ENCODE measurements at places on chromosomes 4 and X.

- no peak for DNase-seq
Observed at GRCh38 chr4:13524504-13525243, 19.6 kb downstream of the NKX3-2 start.

- DNase-seq = no peak
Observed at GRCh38 chr4:131063878-131064277, 1967.9 kb downstream of the C4orf33 start.

- no peak for DNase-seq
Observed at GRCh38 chr4:18869166-18869565, 847.6 kb upstream of the LCORL start.

GRCh38 chr4:71752383-71753042, 31.4 kb downstream of the GC start:
- no peak for DNase-seq

DNA sequence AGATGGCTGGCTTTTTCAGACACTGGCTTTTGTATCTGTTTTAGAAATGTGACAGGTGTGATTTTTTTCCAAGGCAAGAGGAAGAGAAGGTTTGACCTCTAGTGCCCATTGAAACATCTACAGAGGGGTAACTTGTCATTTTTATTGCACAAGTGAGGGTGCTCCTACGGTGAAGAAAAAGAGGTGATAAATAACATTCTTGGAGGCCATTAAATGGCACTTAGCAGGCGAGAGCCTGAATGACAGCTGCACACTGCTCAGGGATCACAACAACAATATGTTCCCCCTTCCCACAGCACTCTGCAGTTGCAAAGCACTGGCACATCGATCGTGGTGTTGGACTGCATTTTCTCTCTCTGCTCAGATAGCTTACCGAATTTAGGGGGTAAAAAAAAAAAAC, 22.9 kb downstream of the FAM184B start:
- DNase-seq = no peak

DNA sequence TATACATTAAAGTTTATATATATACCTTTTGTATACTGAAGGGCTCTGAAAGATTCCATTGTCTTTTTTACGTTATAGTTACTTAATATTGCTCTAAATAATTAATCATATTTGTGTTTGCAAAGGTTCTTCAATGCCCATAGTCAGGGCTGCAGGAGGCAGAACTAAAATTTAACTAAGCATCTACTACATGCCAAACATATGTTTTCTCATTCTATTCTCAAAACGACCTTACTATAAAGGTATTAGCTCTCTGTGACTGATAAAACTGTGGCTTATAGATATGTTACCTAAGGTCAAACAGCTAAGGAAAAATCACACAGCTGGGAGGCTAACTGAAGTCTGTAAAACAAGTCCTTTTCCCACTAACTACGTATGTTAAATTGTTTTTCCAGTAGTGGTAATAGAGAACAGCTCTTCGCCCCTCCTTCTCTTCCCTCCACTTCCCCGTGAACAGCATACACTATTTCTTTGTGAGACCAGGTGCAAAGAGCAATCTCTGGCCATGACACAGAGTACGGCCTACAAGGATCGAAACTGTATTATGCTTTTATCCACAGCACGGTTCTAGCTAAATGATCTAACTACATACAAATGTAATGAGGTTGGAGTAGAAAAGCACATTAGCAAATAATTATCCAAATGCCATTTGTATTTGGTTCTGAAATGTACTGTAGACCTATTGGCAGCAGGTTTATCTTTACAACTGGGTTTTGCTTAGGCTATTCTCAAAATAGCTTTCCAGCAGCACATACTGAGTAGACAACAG, 1.7 kb downstream of the CNOT6L start:
- DNase-seq = no peak

GRCh38 chr4:102759831-102760644, 730 bp downstream of the MANBA start:
- DNase-seq = no peak

DNA sequence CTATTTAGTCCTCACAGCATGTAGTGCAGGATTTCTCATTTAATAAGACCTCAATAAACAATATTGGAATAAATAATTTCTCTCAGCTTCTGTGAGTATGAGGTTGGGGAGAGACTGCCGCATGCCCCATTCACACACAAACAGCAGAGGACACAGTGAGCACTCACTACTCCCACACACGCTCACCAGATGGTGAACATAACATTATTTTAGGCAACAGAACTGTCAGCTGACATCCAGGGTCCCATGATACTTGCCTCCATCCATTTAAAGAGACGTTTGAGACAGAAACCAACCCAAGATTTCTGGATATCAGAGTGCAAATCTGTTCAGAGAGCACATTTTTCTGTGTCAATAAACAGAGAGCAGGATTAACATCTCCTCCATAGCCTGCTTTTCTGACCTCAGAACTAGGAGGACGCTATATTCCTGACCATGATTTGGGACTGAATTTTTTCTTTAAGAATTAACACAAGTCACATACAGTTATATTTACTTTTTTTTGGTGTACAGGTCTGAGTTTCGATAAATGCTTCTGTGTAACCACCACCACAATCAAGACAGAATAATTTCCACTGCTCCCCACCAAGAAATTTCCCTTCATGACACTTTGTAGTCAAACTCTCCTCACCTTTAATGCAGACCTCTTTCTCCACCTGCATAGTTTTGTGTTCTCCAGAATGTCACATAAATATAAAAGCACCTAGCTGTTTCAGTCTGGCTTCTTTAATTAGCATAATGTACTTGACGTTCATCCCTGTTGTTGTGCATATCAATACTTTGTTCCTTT, 16.7 kb downstream of the GPRIN3 start:
- DNase-seq = no peak

DNA sequence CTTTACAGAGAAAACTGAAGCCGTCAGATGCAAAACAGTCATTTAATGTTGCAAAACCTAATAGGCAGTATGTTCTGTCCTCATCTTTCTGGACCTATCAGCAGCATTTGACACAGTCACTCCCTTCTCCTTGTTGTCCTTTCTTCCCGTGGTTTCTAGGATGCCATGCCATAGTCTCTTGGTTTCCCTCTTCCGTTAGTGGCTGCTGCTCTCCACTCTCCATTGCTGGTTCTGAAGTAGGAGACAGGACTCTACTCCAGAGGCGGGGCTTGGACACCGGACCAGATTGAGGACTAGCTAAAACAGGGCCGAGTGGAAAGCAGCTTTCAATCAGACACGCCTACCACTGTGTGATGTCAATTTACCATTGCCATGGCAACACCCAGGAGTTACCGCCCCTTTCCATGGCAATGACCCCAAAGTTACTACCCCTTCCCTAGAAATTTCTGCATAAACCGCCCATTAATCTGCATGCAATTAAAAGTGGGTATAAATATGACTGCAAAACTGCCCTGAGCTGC, 88.8 kb upstream of the CCDC160 start:
- DNase-seq = no peak

GRCh38 chrX:82218361-82218760, 1016.5 kb downstream of the SH3BGRL start:
- DNase-seq = no peak

DNA sequence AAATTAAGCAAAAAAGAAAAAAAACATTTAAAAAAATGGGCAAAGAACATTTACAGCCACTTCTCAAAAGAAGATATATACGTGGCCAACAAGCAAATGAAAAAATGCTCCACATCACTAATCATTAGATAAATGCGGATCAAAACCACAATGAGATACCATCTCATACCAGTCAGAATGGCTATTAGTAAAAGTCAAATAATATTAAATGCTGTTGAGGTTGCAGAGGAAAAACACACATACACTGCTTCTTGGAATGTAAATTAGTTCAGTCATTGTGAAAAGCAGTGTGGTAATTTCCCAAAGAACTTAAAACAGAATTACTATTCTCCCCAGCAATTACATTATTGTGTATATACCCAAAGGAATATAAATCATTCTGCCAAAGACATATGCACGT, 1189.0 kb downstream of the PCDH18 start:
- no peak for DNase-seq

DNA sequence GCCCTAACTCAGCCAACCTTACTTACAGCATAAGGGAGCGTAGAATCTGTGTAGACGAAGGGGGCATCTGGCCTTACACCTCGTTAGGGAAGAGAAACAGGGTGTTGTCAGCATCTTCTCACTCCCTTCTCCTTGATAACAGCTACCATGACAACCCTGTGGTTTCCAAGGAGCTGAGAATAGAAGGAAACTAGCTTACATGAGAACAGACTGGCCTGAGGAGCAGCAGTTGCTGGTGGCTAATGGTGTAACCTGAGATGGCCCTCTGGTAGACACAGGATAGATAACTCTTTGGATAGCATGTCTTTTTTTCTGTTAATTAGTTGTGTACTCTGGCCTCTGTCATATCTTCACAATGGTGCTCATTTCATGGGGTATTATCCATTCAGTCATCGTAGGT, 14.6 kb downstream of the PLP1 start:
- DNase-seq = no peak

GRCh38 chr4:26931966-26932365, 71.3 kb downstream of the STIM2 start:
- no peak for DNase-seq

DNA sequence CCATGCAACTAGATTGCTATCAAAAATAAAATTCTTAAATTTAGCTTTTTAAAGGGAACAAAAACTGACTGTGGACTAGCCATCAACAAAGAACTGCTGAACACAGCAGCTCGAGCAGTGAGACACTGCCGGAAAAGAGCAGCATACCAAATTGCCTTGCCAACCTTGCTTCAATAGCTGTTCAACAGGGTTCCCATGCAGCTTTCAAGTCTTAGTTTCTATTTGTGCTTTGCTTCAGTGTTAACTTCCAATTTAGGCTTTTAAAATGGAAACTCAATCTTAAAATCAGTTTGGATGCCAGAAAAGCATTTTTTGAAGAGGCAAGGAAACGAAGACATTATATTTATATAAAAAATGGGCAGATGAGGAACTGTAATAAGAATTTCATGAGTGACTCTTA, 463.4 kb upstream of the MAGEB18 start:
- DNase-seq = no peak

DNA sequence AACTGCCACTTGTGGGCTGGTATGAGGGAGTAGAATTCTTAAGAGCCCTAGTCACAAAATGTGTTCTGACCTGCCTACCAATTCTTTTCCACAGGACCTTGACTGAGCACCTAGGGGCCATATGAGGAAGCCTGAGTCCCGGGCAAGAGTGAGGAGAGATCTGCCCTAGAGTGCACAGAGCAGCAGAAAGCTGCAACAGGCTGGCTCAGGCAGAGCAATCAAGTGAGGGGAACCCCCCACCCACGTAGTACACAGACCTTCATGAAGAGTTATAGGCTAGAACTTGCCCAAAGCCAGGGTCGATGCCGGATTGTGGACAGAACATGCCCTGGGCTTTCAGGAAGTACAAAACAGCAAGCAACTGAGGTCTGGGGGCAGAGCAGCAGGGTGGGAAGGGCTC, 117.0 kb downstream of the SPOCK3 start:
- no peak for DNase-seq

GRCh38 chr4:158724637-158725036, 1.4 kb upstream of the PPID start:
- DNase-seq = no peak

DNA sequence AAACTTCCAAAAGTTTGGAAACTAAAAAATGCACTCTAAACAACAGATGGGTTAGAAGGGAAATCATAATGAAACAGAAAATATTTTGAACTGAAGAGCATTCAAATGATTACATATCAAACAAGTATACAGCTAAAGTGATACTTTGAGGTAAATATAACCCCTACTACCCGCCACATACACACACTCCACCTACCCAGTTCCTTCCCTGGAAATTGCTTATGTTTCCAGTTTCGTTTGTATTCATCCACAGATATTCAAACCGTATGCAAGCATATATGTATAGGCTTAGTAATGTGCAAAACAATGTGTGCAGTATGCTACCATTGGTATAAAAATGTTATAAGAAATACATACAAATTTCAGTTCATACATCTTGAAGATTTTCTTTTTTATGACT, 95.5 kb downstream of the SMIM20 start:
- DNase-seq = no peak

DNA sequence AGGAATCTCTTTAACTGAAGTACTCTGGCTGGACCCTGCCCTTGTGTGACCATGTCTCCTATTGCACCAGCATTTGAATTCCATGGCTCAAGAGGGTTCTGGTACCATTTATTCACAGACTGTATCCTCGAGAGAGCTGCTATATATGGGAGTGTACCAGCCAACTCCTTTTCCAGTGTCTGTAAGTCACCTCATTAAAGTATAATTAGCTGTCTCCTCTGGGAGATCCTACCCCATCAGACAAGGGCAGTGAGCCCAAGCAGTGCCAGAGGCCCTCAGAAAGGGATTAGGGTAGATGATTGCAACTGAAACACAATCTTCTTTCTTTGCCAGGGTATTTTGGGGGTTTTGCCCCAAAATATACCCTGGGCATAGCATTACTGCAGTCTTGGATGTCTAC, 31.6 kb downstream of the GNL3L start:
- no peak for DNase-seq

All from stimulated activated CD8-positive, alpha-beta memory T cell treated with anti-CD3 and anti-CD28 coated beads, Interleukin-12 subunit alpha, Interleukin-12 subunit beta, amount 100 ng/mL, for 1 hour (primary cell).